ENCODE measurements at places on chromosomes 5 and 9.

GRCh38 chr5:56700711-56701110 lies 114.6 kb upstream of the MAP3K1 start:
- DNase-seq: no peak
- no peaks in the 10 kb centered on the region for H3K27me3 ChIP-seq
- no peak overlapping the region for H3K4me3 ChIP-seq
- no peaks in the 10 kb centered on the region for H3K4me1 ChIP-seq

GRCh38 chr5:32710550-32711361 lies at the start of gene NPR3:
Gene NPR3 (plus strand): TSS chr5:32711321. CDS start chr5:32711777, 456 bp downstream.
- no peaks in the 10 kb centered on the region for H3K36me3 ChIP-seq
- no peak for DNase-seq
- peaks cover 51% of the 10 kb centered on the region for H3K27me3 ChIP-seq
- H3K4me1 ChIP-seq: peaks cover 16% of the 10 kb centered on the region
- peak within 1 kb of the TSS; percentile 89 for H3K27ac ChIP-seq
- H3K4me3 ChIP-seq: peak within 1 kb of the TSS; percentile 67

DNA sequence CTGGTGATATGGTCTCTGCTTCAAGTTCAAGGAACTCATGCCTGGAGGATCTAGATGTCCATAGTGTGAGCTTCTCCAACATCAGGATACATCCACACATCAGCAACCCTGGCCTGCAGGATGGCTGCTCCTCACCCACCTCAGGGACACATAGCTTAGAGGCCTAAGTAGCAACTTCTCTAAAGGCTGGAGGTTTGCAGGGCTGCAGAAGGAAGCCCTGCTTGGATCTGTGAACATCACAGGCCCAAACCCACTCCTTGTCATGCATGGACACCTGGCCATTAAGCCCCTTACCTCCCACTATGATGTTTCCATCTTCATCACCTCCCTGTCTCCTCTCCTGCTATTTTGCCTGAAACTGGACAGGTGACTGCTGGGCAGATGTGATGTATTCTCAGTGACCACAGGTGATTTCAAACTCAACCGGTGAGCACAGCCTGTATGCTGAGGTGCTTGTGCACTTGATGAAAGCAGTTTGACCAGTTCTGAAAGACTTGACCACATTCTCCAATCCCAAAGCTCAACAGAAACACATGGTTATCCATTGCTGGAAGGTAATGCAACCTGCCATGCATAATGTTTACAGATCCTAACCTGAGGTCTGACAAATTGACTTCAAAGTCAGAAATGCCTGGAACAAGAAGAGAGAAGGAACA lies 205.2 kb downstream of the FSTL4 start:
- H3K27me3 ChIP-seq: no peaks in the 10 kb centered on the region
- no peaks in the 10 kb centered on the region for H3K36me3 ChIP-seq
- no peak overlapping the region for H3K4me3 ChIP-seq
- DNase-seq: no peak
- no peak overlapping the region for H3K27ac ChIP-seq
- no peaks in the 10 kb centered on the region for H3K4me1 ChIP-seq

DNA sequence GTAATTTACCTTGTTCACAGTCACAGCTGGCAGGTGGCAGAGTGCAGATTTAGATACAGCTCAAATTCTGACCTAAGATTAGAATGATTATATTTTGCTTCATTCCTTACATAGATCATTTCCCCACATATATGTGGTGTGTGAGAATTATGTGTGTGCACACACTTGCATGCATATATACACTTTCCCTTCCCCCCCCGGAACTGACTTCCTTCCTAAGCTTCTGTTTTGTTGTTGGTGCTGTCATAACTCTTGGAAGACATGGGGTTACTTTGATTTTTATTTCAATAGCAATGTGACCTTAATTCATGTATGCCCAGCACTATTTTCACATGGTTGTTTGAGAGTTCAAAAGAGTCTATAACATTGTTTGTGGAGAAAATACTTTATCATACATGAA lies 112.8 kb downstream of the CMYA5 start:
- no peaks in the 10 kb centered on the region for H3K4me1 ChIP-seq
- no peak overlapping the region for H3K27ac ChIP-seq
- no peak overlapping the region for H3K4me3 ChIP-seq
- no peaks in the 10 kb centered on the region for H3K27me3 ChIP-seq

GRCh38 chr9:97975376-97975775 lies 7.8 kb upstream of the ANP32B start:
- peaks cover 26% of the 10 kb centered on the region for H3K27me3 ChIP-seq
- no peaks in the 10 kb centered on the region for H3K4me1 ChIP-seq
- no peaks in the 10 kb centered on the region for H3K36me3 ChIP-seq
- H3K27ac ChIP-seq: no peak overlapping the region

- no peak overlapping the region for H3K27ac ChIP-seq
- no peak for DNase-seq
- H3K4me1 ChIP-seq: no peaks in the 10 kb centered on the region
- no peak overlapping the region for H3K4me3 ChIP-seq
Measured at GRCh38 chr5:53355316-53355715, 125.1 kb upstream of the FST start.

DNA sequence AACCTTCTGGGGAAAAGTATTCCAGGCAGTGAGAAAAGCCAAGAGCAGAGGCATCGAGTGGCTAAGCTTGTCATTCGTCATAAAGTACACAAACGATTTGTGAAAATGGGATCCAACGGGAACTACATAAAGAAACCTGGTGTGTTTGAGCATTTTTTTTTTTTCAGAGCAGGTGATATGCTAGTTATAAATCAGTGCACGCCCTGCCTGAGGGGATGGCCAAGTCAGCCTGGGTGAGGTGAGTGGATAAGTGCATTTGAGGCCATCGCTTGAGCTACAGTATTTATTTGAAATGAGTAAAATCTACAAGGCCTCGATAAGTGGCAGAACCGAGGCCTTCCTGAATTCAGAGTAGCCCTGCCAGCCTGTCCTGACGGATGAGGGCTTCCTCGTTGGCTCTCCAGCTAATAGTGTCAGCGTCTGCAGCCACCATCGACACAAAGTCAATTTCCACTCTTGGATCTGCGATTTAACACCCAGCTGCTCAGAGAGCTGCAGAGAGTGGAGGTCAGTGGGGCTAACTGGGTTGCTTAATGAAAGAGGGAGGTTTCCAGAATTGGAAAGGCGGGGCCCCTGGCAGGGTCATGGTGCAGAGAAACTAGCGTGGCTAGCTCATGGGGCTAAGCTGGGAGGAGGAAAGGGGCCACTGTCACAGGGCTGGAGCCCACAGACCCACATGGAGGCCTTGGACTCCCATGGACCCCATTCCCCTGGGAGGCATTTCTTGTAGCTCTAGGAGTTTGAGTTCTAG lies 27.3 kb downstream of the PPARGC1B start:
- no peak for DNase-seq
- peaks cover 60% of the 10 kb centered on the region for H3K4me1 ChIP-seq
- no peaks in the 10 kb centered on the region for H3K27me3 ChIP-seq
- peaks cover 7% of the 10 kb centered on the region for H3K36me3 ChIP-seq

DNA sequence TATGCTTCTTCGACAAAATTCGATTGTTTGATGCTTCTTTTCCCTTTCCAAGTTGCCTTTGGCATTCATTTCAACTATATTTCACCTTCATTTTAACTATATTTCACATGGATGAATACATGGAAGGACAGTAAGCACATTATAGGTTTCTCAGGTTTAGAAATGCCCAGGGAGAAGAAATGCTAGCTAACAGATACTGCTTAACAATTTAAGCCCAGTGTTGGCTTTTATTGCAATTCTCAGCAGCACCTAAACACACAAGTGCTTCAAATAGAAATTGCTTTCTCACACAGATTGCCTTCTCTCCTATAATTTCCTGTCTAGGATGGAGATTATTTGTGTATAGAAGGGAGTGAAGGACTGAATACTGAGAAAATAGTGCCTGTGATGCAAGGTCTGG lies 30.2 kb upstream of the SMC5 start:
- H3K27ac ChIP-seq: no peak overlapping the region
- no peak for DNase-seq
- H3K36me3 ChIP-seq: no peaks in the 10 kb centered on the region
- no peak overlapping the region for H3K4me3 ChIP-seq

- H3K27ac ChIP-seq: no peak overlapping the region
- no peaks in the 10 kb centered on the region for H3K36me3 ChIP-seq
- H3K4me3 ChIP-seq: peak overlapping the region; percentile 98
- no peak for DNase-seq
Measured at GRCh38 chr5:61334868-61335615, 3.0 kb downstream of the ZSWIM6 start.

DNA sequence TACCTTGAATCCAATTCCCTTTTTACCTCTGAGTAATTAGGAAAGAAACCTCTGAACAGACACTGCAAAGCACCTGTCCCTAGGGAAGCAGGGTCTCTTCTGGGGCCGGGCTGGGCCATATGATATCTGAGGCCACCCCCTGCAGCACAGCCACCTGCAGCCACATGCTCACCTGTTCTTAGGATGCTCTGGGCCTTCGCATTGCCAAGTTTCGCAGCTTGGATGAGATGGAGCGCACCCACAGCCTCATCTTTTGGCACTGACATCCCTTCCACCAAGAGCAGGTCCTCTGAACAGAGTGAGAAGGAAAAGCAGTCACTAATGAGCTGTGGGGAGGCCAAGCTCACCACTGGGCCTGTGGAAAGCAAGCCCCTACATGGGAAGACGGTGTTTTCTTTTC lies 27.3 kb downstream of the CLTA start:
- H3K27me3 ChIP-seq: no peaks in the 10 kb centered on the region
- H3K36me3 ChIP-seq: peaks cover 29% of the 10 kb centered on the region
- DNase-seq: no peak
- peaks cover 22% of the 10 kb centered on the region for H3K4me1 ChIP-seq

GRCh38 chr9:72415163-72415562 lies 50.2 kb upstream of the ZFAND5 start:
- H3K36me3 ChIP-seq: no peaks in the 10 kb centered on the region
- DNase-seq: no peak
- H3K4me1 ChIP-seq: no peaks in the 10 kb centered on the region
- H3K27ac ChIP-seq: no peak overlapping the region

DNA sequence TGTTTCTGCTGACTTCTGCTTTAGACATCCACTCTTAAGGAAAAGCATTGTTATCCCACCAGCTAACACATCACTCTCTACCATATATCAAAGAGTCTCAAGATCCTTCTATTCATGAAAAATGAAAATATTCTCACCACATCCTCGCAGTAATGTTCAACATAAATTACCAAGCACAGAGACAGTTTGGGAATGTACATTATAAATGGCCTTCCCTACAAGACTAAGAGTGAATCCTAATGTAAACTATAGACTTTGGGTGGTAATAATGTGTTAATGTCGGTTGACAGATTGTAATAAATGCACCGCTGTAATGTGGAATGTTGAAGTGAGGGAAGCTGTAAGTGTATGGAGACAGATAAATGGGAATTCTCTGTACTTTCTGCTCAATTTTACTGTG lies 27.1 kb upstream of the KCNIP1 start:
- H3K36me3 ChIP-seq: no peaks in the 10 kb centered on the region
- no peak for DNase-seq
- H3K4me1 ChIP-seq: no peaks in the 10 kb centered on the region
- H3K27ac ChIP-seq: no peak overlapping the region
- H3K27me3 ChIP-seq: peaks cover 10% of the 10 kb centered on the region
- no peak overlapping the region for H3K4me3 ChIP-seq

- DNase-seq: no peak
- peaks cover 7% of the 10 kb centered on the region for H3K4me1 ChIP-seq
- no peaks in the 10 kb centered on the region for H3K36me3 ChIP-seq
- H3K27me3 ChIP-seq: no peaks in the 10 kb centered on the region
Measured at GRCh38 chr9:22682961-22683699, 236.5 kb downstream of the DMRTA1 start.

GRCh38 chr9:38697776-38698300 lies 22.1 kb downstream of the FAM240B start:
- no peaks in the 10 kb centered on the region for H3K36me3 ChIP-seq
- no peaks in the 10 kb centered on the region for H3K27me3 ChIP-seq
- no peak overlapping the region for H3K4me3 ChIP-seq
- DNase-seq: no peak
- no peaks in the 10 kb centered on the region for H3K4me1 ChIP-seq

DNA sequence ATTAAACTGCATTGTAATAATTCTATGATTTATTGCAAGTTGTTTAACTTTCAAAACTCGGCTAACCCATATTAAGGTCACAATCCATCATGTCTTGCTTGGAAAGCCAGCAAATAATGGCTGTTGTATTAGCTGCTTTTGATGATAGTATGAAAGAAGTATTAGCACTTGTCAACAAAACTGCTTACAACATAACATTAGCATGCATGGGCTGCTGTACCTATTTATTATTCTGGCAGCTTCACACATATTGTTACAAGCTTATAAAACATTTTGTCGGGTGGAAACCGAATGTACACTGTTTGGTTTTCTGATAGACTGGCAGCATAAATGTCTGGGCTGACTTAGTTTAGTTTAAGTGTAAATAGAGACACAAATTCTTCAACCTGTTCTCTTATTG lies 378.3 kb downstream of the KIAA0825 start:
- peaks cover 3% of the 10 kb centered on the region for H3K4me1 ChIP-seq
- H3K4me3 ChIP-seq: no peak overlapping the region
- no peaks in the 10 kb centered on the region for H3K27me3 ChIP-seq

DNA sequence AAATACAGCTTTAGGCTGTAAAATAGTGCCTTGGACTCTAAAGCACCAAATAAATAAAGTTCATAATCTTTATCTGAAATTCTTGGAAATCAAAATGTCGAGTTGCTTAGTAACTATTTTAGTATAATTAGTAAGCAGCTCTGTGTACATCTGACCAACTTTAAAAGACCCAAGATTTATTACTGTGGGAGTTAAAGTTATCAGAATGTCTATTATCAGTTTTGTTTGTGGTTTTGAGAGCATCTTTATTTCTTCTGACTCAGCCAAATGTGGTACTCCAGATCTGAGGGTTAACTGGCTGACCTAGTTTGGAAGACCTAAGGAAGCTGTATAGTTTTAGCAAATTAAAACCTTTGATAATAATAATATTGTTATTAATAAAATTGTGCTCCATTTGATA lies 81.2 kb downstream of the PRLR start:
- H3K27me3 ChIP-seq: no peaks in the 10 kb centered on the region
- H3K36me3 ChIP-seq: no peaks in the 10 kb centered on the region
- DNase-seq: no peak
- H3K4me1 ChIP-seq: no peaks in the 10 kb centered on the region

DNA sequence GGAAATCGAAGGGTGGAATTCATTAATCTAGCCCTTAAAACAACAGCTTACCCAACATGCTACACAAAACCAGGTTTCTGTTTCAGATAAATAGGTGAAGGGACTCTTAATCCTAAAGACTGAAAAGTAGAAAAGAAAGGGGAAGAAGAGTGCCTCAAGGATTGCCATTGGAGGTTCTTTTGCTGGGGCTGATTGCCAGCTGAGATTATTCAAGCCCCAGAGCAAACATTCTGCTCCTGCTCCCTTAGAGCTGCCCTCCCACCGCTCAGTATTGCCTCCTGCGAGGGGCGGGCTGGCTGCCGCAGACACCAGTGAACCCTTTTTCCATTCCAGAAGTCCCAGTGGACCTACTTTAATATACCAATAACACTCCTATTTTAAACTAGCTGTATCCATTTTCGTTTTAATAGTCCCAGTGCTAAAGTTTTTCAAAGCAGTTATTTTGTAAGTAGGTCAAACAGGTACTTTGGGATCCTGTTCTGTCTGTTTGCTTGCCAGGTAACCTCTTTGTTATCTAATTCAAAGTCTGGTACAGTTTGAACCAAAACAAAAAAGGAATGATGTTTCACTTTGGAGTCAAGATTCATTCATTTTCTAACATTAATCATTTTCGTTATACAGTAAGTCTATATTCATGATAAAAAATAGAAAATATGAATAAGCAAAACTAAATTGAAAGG lies 38.6 kb downstream of the HMGCS1 start:
- H3K4me1 ChIP-seq: peaks cover 14% of the 10 kb centered on the region
- H3K36me3 ChIP-seq: no peaks in the 10 kb centered on the region
- no peak overlapping the region for H3K27ac ChIP-seq
- no peak overlapping the region for H3K4me3 ChIP-seq

GRCh38 chr9:38086496-38086895 lies 17.5 kb upstream of the SHB start:
- no peaks in the 10 kb centered on the region for H3K27me3 ChIP-seq
- DNase-seq: no peak
- H3K27ac ChIP-seq: no peak overlapping the region
- no peaks in the 10 kb centered on the region for H3K36me3 ChIP-seq
- H3K4me3 ChIP-seq: no peak overlapping the region
- peaks cover 17% of the 10 kb centered on the region for H3K4me1 ChIP-seq
